ENCODE measurements at places on chromosomes 7 and 10.

GRCh38 chr10:102645388-102645740 is 1.1 kb downstream of the TRIM8 start:
- peak; percentile 76 for DNase-seq

GRCh38 chr7:18577096-18577771 is 81.7 kb downstream of the HDAC9 start:
- DNase-seq, result no peak

- no peak for DNase-seq
Measured at GRCh38 chr7:128197989-128198580, 43.0 kb upstream of the LEP start.

DNA sequence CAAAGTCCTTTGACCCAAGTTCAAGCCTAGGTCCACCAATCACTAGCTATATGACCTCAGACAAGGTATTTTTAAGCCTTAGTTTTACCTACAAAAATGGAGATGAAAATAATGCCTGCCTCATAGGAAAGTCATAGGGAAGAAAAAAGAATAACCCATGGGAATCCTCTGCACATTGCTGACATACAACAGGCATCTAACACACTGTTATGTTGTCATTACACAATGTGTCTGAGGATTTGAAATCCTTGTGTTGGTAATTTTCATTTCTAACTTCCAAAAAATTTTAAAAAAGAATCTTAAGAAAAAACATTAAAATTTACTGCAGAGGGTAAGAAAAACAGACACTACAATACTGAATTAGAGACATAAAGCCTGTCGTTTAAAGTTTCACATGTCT is 5.7 kb downstream of the ANK3 start:
- DNase-seq, result no peak

DNA sequence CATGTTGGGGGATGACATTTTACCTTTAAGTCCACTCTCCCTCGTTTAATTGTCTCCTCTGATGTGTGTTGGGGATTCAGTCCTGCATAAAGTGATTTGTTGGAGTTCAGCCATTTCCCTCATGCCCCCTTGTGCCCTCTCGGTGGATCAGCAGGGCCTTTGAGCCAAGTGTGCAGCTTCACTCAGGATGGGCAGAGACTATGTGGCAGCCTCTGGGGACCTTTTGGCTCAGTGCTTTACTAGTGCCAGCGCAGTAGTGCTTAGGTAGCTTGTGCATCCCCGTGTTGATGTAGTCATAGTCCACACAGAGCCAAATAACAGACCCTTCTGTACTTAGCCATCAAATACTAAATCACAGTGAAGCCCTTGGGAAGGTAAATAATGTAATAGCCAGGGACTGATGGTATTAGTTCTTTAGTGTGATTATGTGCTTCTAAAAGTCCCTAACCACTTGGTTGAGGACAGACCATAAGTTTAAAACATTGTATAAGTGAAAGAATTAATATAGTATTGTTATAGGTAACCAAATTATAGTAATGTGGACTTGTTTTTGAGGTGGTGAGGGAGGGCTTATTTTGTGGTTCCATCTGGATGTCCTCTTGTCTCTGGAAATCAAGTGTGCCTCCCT is 11.4 kb downstream of the BUB3 start:
- DNase-seq, result no peak

- DNase-seq, result no peak
Measured at GRCh38 chr7:148726385-148726784, 27.7 kb downstream of the CUL1 start.

DNA sequence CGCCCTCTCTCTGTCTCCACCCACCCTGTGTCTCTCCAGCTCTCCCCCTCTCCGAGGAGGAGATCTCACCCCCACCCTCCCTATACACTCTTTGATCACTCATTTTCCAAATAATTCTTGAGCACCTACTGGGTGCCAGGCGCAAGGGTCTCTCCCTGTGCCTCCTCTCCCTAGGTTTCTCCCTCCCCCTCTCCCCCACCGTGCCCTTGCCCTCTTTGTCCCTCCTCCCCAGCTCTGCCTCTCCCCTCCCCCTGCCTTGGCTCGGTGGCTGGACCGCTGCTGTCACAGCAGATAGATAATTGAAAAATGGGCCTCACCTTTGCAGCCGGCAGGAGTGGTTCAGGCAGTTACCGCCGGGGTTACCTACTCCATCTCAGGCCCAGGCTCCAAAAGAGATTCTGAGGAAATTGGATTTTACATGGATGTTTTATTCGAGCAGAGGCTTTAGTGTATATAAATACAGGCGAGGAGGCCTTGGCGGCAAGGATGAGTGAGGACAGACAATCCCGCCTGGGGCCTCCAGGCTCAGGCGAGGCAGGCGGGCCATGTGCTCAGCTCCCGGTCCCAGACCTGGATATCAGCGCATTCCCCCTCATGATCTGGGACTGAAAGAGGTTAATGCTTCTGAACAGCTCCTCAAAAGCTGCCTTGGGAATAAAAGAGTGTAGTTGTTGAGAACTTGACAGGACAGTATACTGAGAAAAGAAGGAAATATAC is 60.8 kb upstream of the BTRC start:
- DNase-seq, result no peak

DNA sequence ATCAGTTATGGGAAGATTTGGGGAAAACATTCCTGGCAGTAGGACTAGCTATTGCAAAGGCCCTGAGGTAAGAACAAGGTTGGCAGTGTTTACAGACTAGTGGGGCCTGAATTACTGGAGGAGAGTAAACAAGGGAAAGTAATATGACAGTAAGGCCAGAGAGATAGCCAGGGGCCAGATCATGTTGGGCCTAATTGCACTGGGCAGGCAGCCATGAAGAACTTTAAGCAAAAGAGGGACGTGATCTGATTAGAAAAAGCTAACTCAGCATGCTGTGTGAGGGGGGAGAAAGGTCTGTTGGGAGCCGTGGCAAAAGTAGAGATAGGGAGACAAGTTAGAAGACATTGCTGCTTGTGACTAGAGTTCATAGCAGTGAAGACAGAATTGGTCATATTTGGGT is 9.2 kb downstream of the NUP42 start:
- no peak for DNase-seq

GRCh38 chr10:20004087-20004523 is 187.9 kb downstream of the PLXDC2 start:
- DNase-seq, result no peak

- DNase-seq, result no peak
Measured at GRCh38 chr7:39686261-39686924, 63.0 kb downstream of the RALA start.

DNA sequence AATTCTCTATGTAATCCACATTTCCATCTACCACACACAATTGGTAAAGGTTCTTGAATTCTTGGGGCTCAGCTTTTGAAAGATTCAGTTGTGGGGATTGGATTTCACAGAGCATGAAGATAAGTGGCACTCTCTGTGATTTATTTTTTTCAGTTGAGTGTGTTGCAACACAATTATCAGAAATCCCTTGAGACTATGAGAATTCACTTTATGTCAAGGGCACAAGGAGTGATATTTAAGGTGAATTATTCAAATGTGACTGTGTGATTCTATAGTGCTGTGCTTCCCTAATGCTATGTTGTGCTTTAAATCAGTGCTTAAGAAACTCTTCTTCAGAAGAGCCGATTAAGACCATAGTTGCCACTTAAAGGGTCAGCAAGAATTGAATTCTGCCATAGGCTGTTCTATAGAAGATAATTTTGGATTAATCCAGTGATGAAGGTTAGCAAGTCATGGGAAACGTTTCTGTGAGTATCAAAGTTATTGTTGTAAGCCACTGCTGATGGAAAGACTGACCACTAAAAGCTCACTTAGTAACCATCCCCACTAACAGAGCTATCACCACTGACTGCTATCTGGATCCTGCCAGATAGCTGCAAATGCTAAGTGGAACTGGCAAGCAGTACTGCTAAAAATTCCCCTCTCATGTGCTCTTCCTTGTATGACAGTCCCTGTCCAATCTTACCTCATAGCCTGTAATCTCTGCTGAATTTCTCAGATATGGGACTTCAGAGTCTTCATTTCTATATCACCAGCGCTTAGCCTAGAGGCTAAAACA is 134.0 kb upstream of the SEMA3D start:
- DNase-seq, result no peak

DNA sequence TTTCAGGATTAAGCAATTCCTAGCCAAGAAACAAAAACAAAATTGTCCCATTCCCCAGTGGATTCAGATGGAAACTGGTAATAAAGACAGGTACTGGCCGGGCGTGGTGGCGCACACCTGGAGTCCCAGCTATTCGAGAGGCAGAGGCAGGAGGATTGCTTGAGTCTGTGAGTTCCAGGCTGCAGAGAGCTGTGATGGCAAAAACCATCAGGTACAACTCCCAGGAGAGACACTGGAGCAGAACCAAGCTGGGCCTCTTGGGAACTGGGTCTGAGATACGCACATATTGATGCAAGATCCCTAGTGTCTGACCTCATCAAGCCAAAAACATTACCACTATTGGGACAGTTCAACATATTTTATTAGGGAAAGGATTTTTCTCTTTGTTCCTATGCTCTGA is 84.0 kb upstream of the ANLN start:
- DNase-seq, result no peak

- peak; percentile 58 for DNase-seq
Measured at GRCh38 chr10:97731346-97732051, 5.4 kb upstream of the ZFYVE27 start.

GRCh38 chr10:120188950-120189349 is 268.1 kb upstream of the PLPP4 start:
- DNase-seq, result no peak

- peak; percentile 24 for DNase-seq
Measured at GRCh38 chr10:30999070-30999712, 32.5 kb downstream of the ZNF438 start.

- DNase-seq, result no peak
Measured at GRCh38 chr7:127383123-127383835, 9.2 kb downstream of the ZNF800 start.

- no peak for DNase-seq
Measured at GRCh38 chr7:83985821-83986220, 208.8 kb downstream of the SEMA3A start.

DNA sequence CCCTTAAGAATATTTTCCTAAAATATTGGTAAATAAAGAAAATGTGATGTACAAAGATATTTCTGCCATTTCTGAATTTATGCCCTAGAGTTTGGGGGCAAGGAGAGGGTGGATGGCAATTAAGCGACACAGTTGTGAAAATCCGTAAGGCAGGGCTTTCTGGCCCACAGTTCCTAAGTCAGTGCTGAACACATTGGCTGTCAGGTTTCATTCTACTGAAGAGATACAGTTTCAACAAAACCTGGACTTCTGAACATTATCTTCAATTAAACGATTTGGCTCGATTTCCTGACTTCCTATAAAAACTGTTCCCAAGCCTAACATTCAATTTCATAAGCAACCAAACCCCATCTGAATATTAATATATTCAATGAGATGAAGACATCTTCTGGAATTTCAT is 61.1 kb upstream of the NEBL start:
- no peak for DNase-seq

DNA sequence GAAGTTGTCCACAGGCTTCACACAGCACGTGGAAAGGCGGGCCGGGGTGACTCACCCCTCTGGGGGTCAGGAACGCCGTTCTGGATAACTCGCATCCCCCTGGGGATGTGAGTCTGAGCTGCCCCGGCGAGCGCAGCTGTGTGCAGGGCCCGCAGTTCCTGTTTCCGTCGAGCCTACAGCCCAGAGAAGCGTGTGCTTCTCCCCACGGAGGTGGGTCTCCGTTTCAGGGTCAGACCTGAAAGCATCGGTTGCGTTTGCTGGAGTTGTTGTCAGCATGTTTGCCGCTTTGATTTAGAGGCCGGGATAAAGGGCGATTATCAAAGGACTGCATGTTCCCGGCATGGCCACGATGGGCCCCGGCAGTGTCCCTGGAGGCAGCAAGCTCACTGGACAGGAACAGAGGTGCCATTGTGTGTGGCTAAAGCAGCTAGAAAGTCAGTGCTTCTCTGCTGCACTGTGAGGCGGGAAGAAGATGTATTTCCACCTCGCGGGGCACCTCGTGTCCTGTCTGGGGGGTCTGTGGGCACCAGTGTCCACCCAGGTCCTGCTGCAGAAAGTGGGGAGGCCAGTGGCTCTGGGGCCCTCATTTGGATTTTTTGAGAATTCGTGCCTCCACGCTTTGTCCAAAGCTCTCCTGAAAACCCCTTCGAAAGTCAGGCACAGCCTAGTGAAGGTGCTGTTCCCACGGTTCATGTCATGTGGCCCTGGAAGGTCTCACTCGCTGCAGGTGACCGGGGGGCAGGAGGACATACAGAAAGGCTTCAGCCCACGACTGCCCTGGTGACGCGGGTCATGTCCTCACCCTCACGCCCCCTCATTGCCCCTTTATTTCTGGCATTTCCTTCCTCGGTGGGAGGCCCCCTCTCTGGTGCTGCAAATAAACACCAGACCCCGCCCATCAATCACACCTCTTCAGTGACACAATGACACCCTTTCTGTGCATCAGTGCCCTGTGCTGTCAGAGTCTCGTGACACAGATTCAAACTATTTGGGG is 27.4 kb upstream of the GDI2 start:
- no peak for DNase-seq

GRCh38 chr10:49381111-49381900 is 14.6 kb downstream of the DRGX start:
- DNase-seq, result no peak

Data from CD4-positive, CD25-positive, alpha-beta regulatory T cell (primary cell).